Activated T-cell treated with anti-CD3 and anti-CD28 coated beads for 48 hours (primary cell): ENCODE measurements at places on chromosomes 6 and 20.

- DNase-seq, result no peak
Measured at GRCh38 chr6:70164556-70164955, 138.3 kb downstream of the COL9A1 start.

DNA sequence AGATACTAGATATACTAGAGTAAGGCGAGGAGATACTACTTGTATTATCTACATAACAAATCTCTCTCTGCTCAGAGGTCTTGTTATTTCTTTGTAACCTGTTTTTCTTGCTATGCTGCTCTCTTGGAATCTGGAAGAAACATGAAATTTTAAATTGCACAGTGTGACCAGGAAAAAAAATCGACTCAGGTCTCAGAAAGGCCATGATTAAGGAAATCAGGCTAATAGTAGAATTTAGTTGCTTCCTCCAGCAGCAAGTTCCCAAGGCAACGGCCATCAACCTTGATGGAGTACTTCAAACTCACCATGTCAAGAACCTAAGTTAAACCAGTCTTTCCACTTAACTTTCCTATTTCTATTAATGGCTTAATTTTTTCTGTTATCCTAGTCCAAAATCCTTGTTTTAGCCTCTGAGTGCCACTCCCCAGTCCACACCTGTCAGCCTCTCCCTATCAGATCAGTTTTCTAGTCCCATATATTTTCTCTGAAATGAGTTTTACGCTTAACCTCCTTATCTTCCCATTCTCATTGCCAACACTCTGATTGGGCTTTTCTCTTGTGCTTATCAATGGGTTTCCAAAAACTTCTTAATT lies 87.7 kb upstream of the BEND3 start:
- no peak for DNase-seq

- DNase-seq, result no peak
Measured at GRCh38 chr20:33777816-33778215, 33.3 kb upstream of the CHMP4B start.

- no peak for DNase-seq
Measured at GRCh38 chr20:45963059-45964005, 8.7 kb downstream of the ZNF335 start.

GRCh38 chr20:52616629-52617028 lies 355.5 kb upstream of the TSHZ2 start:
- DNase-seq, result no peak

DNA sequence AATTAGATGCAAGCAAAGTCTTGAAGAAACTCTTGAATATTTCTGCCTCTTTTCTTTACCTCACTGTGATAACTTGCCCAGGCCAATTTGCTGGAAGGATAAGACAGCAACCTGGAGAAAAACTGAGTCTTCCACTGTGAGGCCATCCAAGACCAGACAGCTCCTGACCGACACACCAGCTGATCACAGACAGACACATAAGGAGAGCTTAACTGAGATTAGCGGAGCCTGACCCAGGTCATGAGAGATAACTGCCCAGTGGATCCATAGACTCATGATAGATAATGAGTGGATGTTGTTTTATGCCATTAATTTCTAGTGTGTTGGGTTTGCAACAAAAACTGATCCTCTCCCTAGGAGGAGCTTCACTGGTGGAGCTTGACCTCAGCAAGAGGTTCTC lies 64.4 kb upstream of the NOX3 start:
- DNase-seq, result no peak
